ENCODE measurements at places on chromosomes 1 and 21. TPM values are rescaled to one million over a fixed set of nuclear protein-coding genes. Genes with fewer than 3 reads are reported as not detected.

KCNQ4 gene
- 0.24 TPM for total RNA-seq

TMEM200B gene
- total RNA-seq, result 0.07 TPM

UBIAD1 gene
- 16.3 TPM for total RNA-seq

HEYL gene
- total RNA-seq, result 2.8 TPM

RCOR3 gene
- total RNA-seq, result 20.7 TPM

FCGR1A gene
- not detected for total RNA-seq

TPTE gene
- total RNA-seq, result not detected

AADACL3 gene
- not detected for total RNA-seq

BTBD8 gene
- total RNA-seq, result 0.55 TPM

ZNF697 gene
- total RNA-seq, result 2.1 TPM

REG4 gene
- total RNA-seq, result not detected

CTPS1 gene
- total RNA-seq, result 88.2 TPM

SPRR2E gene
- total RNA-seq, result not detected

NPHS2 gene
- total RNA-seq, result not detected

CRYBG2 gene
- total RNA-seq, result 2.0 TPM

KIAA1614 gene
- total RNA-seq, result 1.0 TPM

PKP1 gene
- 0.08 TPM for total RNA-seq

PPT1 gene
- total RNA-seq, result 61.6 TPM

AKR7A3 gene
- 0.18 TPM for total RNA-seq

VSIG8 gene
- total RNA-seq, result 0.07 TPM

TNFAIP8L2 gene
- not detected for total RNA-seq

PDC gene
- total RNA-seq, result not detected

CLIC6 gene
- 0.09 TPM for total RNA-seq

PHC2 gene
- total RNA-seq, result 90.5 TPM

CR1L gene
- not detected for total RNA-seq

CRABP2 gene
- total RNA-seq, result 11.6 TPM

PNRC2 gene
- 33.3 TPM for total RNA-seq

IL19 gene
- not detected for total RNA-seq

RXFP4 gene
- not detected for total RNA-seq

THEM5 gene
- total RNA-seq, result not detected

CACNA1S gene
- not detected for total RNA-seq

All from A549 treated with RU486 at 1 μM for 4 hours (cell line).